ENCODE measurements at places on chromosomes 12 and 14.

DNA sequence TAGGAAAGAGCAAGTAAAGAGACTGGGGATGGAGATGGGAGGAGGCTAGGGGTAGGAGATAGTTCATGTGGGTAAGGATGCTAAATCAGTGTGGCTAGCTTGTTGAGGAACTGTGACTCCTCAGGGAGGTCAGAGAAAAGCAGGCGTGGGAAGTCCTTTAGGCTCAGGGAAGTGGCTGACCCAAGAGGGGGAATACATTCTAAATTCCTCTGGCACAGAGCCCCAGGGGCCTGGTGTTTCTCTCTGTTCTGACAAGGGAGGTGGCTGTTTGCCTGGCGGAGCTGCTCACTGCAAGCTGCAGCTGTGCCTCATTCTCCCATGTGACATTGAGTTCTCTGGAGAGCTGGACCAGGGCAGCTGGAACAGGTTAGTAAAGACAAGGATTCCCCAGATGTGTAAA lies 152.2 kb upstream of the SLC38A2 start:
- DNase-seq, result no peak

DNA sequence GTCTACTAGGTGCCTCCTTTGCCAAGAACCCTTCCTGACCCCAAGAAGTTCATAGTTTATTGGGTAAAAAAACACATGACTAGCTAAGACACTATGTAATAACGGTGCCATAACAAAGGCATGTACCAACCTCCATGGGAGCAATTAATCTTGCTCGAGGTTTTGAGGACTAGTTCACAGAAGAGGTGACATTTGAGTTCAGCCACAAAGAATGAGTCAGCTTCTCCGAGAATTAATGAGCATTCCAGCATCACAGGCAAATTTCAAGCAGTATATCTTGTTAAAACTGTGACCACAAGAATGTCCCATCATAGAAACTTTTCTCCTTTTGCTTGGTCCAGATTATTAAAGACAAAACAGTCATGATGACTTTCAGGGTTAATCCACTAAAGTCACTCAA lies 113.0 kb upstream of the RAP1B start:
- no peak for DNase-seq

DNA sequence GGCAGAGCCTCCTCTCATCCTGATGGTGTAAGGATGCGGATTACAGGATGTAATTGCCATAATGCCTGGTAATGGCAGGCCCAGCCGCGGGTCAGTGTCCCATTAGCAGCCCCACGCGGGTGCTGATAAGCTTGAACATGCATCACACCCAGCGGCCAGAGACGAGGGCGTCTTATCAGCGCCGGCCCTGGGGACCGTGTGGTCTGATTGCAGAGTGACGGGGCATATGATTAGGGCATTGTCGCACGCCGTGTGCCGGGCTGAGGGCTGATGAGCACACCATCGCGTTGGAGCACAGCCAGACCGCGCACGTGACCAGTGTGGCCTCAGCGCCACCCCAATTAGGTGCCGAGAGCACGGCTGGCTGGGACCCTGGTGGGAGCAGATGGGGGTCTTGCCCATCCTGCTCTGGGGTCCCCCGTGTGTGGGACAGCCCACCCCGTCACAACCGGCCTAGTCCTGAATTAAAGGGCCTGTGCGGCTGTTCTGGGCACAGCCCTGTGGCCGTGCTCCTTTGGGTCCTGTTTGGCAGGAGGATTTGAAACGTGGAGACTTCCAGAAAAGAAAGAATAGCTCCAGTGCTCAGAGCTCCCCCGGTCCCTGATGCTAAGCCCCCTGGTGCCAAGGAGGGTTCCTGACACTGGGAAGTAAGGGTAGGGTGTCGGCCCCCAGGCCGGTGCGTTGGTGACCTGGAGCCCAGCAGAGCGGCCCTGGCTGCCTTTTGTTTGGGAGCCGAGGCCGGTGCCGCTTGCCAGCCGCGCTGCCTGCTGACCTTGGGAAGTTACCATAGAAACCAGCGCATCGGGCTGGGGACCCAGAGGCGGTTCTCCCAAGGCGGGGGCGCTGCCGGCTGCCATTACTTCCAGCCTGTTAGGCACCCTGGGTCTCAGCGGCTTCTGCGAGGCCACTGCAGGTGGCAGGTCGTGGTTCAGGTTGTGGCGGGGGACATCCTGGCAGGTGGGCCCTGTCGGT lies 20.7 kb downstream of the KIF26A start:
- DNase-seq, result no peak

- DNase-seq, result no peak
Observed at GRCh38 chr14:56676042-56676441, 96.4 kb downstream of the TMEM260 start.

All from activated CD8-positive, alpha-beta T cell treated with anti-CD3 and anti-CD28 coated beads, Interleukin-2, amount 10 ng/mL, durations not matched to agents 7 days and 5 days (primary cell).